ENCODE measurements at places on chromosomes 3 and 15.
A peak's percentile ranks its signal among the peaks of the same experiment; 100 is the strongest.

- DNase-seq: no peak
Observed at GRCh38 chr15:84721371-84721770, 5.4 kb upstream of the SEC11A start.

DNA sequence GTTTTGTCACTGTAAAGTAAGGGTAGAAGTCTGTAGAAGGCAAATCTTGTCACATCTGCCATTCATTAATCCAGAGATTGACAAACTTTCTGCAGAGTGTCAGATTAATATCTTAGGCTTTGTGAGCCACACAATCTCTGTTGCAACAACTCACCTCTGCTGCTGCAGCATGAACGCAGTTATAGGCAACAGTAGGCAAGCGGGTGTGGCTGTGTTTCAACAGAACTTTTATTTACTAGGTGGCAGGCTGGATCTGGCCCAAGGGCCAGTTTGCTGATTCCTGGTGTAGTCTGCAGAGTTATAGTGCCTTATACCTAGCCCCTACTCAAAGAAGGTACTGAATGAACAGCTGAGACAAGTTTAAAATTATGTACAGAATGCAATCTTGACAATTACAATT is 396.7 kb downstream of the FOXP1 start:
- DNase-seq: no peak

GRCh38 chr3:170642882-170643601 is 57.2 kb upstream of the SLC7A14 start:
- DNase-seq: no peak

DNA sequence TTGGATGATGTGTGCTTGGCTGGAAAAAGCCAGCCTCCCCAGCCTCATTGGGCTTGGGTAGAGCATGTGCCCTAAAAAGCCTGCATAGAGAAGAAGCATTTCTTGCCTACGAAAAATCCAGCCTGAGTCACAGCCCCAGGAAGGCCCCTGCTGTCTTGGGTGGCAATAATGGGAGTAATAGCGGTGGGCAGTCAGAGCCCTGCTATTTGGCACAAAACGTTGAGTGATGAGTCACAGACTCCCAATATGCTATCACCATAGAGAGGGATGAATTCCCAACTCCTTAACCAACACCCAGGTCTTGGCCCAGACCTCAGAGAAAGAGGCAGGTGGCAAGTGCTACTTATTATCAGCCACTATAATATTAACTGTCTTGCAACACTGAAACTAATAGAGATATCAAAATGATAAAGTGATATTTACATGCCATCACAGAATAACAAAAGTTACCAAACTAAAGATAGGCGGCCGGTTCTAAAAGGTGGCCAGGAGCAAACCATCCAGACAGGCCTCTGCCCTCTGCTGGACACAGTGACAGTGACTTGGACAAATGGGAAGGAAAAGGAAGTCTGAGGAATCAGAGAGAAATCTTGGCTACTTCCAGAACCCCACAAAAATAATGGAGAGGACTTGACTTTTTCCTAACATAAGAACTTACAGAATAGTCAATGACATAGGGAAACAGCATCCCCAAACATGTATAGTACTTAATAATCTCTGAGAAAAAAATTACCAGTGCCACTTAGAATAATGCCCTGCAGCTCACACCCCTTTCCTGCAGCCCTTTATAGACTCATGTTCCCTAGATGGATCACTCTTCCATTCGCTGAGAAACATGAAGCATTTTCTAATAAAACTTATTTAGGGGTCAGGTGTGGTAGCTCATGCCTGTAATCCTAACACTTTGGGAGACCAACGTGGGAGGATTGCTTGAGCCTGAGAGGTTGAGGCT is 51.9 kb upstream of the MUC13 start:
- no peak for DNase-seq

DNA sequence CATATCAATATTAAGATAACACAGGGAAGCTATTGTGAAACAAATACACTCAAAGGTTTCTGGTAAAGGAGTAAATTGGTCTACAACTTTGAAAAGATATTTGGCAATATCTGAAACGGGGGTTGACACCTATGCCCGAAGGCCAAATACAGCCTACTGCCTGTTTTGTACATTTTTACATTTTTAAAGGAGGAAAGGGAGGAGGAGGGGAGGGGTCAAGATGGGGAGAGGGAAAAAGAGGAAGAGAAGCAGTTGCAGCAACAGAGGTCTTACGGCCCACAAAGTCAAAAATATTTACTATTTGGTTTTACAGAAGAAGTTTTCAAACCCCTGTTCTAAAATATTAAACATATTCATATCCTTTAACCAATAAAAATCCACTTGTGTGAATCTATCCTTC is 94.2 kb downstream of the FMN1 start:
- no peak for DNase-seq

GRCh38 chr15:52361494-52361893 is 65.9 kb upstream of the MYO5C start:
- no peak for DNase-seq

DNA sequence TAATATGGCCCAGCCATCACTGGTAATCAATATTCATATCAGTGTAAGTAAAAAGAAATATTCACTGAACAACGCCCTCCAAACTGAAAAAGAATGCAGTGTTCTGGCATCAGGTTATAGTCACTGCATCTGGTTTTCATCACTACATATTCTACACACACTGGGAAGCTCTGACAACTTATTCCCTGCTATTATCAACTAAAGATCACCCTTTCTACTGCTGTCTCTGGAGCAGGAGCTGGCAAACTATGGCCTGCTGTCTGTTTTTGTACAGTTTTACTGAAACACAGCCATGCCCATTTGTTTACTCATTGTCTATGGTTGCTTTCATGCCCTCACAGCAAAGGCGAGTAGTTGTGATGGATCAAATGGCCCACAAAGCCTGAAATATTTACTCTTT is 35.3 kb downstream of the TUBGCP4 start:
- DNase-seq: no peak

GRCh38 chr3:156218353-156218744 is 98.0 kb downstream of the KCNAB1 start:
- no peak for DNase-seq

- no peak for DNase-seq
Observed at GRCh38 chr3:29065211-29065785, 215.6 kb upstream of the RBMS3 start.

DNA sequence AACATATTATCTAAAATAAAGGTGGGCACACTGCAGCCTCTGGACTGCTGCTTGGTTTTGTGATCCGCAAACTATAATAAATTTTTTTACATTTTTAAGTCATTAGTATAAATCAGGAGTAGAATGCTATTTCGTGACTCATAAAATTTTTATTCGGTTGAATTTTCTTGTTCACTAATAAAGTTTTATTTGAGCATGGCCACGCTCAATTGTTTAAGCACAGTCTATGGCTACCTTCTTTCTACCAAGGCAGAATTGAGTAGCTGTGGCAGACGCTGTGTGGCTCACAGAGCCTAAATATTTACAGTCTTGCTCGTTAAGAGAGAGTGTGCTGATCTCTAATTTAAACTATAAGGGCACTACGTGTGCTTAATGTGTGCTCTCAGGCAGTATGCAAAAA is 28.9 kb downstream of the ROBO2 start:
- DNase-seq: no peak

- DNase-seq: peak; percentile 48
Observed at GRCh38 chr3:197906023-197906849, 43.8 kb upstream of the RPL35A start.

DNA sequence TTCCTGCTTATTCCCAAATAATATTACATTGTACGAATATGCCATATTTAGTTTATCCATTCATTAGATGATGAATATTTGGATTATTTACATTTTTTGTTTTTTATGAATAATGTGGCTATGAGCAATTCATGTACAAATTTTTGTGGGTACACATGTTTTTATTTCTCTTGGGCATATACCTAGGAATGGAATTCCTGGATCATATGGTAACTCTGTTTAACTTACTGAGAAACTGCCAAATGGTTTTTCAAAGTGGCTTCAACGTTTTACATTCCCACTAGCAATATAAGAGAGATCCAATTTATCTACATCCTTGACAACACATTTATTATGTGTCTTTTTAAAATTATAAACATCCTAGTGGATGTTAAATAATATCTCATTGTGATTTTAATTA is 362.0 kb upstream of the TMCO5A start:
- DNase-seq: no peak

GRCh38 chr3:16249336-16249735 is 15.4 kb downstream of the DPH3 start:
- no peak for DNase-seq

GRCh38 chr3:182713743-182714517 is 79.4 kb upstream of the ATP11B start:
- DNase-seq: no peak

DNA sequence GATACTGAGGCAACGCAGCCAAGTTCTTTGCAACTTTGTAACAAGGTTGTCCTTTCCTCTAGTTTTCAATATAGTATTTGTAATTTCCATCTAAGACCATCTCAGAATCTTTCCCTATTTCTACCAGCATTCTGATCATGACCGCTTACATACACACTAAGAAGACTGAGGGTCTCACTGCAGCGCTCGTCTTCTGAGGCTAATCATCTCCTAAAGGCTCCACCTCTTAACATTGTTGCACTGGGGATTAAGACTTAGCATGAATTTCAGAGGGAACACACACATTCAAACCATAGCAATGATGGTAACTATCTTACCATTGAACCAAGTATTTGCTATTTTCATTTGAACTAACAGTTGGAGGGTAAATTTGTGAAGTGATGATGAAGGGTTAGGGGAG is 463.3 kb upstream of the CCDC54 start:
- DNase-seq: no peak
